ENCODE measurements at places on chromosomes 3 and 15.
A peak's percentile ranks its signal among the peaks of the same experiment; 100 is the strongest.

DNA sequence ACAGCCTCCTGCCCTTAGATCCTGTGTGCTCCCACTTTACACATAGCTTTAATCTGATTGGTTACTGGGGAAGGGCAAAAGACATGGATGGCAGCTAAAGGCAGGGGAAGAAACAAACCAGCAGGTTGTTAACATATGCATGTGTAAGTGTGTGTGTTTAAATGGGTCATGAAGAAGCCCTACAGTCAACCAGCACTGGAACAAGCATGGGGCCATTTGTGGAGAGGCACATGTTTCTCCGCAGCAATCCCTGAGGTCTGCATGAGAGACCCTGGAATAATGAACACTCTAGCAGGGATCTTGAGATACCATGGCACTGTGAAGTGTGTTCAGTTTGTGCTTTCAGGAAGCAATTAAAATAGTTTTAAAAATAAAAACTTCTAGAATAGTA is 6.0 kb downstream of the KLF13 start:
- no peak for DNase-seq

DNA sequence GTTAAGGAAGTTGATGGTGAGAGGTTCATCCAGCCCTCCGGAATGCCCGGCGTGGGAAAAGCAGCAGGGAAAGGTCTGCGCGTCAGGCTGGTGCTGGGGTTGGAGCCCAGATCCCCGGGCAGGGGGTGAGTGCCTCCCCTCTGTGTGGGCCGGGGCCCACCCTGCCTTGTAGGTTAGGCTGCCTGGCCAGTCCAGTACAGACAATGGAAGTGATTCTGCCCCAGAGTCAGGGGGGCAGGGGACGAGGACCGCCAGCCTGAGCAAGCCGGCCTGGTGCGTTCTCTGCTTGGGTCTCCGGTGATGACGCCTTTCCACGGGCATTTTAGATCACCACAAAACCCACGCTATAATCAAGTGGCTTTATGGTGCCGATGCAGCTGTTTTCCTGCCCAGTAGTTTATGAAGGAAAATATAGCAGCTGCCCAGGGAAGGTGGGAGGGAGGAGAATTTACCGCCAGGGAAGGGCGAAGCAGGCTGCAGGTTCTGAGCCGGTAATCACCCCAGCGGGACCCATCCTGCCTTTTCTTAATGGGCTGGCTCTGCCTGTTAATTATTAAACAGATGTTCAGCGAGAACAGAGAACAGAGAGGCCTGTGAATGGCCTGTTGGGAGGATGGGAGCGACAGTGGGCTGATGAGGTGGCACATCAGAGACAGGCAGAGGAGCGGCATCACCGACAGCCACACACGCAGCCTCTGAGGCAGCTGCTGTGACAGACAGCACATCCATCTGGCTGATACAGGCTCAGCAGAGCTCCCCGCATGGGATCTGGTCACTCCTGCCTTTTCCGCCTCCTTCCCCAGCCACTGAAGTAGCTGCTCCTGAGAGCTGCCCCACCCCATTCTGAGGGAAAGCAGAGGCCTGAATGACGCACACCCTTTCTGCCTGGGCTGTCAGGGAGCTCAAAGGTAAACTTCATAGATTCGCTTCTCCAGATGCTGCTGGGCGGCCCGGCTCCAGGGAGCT is 35.2 kb downstream of the BDH1 start:
- peak; percentile 62 for DNase-seq

- DNase-seq, result no peak
Observed at GRCh38 chr3:127761441-127761801, 60.9 kb downstream of the MGLL start.

DNA sequence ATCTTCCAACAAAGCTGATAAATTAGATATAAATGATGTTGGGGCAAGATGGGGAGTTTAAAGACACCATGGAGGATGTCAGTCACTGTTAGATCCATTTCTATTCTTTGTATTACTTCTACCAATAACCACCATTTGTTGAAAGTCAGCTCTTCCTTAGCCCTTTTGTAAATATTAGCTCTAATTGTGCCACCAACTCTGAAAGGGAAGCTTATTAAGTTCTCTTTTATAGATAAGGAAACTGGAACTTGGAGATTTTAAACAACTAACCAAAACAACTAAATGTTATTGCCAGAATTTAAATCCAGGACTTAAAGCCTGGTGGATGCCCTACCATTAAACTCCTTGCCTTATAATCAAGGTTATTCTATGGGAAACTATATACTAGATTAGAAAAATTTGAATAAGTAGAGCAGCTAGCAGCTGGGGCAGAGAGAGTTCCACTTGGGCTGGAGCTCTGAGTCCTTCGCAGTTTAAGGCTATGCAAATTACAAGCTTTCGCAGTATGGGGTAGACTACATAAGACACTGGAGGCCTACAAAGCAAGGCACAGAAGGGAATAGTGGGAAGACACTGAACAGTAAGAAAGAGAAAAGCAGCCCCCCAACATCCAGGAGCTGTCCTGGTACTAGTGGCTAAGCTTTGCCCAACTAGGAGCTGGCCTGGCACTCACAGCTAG is 52.6 kb downstream of the TM4SF18 start:
- DNase-seq, result no peak

GRCh38 chr3:56796996-56797395 is 4.8 kb downstream of the ARHGEF3 start:
- no peak for DNase-seq

GRCh38 chr3:8822141-8822540 is 52.7 kb upstream of the OXTR start:
- DNase-seq, result no peak

- no peak for DNase-seq
Observed at GRCh38 chr3:196486263-196486662, 17.3 kb downstream of the RNF168 start.

- no peak for DNase-seq
Observed at GRCh38 chr3:111418391-111418790, 123.6 kb upstream of the CD96 start.

- no peak for DNase-seq
Observed at GRCh38 chr3:11602239-11602840, 41.4 kb downstream of the VGLL4 start.

GRCh38 chr3:134607054-134608022 is 43.5 kb downstream of the KY start:
- DNase-seq, result no peak

GRCh38 chr3:121491683-121492320 is 54.0 kb downstream of the POLQ start:
- no peak for DNase-seq

GRCh38 chr3:3998140-3998922 is 199.1 kb downstream of the LRRN1 start:
- no peak for DNase-seq

DNA sequence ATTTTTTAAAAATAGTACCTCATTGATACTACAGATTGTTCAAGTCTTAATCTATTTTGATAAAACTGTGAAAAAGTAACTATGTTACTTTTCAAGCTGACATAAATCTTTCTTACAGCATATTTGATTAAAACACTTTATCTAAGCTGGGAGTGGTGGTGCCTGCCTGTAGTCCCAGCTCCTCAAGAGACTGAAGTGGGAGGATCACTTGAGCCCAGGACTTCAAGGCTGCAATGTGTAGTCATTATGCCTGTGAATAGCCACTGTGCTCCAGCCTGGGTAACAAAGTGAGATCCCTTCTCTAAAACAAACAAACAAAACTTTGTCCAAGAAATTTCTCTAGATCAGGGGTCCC is 59.6 kb upstream of the NEDD4 start:
- DNase-seq, result no peak

DNA sequence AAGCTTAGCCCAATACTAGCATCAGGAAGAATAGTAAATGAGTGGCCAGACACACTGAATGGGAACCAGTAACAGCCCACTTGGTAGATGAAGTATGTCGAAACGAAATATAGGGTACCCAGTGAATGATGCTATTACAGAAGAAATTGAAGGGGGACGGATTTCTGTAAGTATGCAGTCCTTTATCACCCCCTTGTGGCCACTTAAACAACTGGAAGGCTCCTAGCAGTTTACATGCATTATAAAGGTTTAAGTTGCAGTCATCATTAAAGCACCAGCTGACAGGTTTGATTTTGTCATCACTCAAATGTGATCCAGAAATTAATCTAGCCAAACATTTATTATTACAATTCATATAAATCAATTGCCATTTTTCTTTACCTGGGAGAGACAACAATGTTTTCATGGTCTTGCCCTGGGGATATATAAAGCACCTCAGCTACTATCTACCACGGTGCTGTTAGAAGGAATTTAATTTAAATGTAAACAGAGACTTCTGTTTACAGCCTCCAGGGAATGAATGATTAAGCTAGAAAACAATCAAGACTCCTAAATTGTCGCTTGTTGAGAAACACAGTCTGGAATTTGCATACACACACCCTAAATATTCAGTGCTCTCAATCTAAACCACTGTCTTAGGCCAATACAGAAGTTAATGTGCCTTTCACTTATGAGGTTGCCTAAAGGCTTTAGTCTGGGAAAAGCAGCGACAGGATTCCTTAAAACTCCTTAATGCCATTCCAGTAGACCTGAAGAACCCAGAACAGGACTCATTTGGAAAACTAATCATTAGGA is 7.8 kb downstream of the EIF1B start:
- no peak for DNase-seq

- DNase-seq, result no peak
Observed at GRCh38 chr15:62931650-62932049, 110.9 kb upstream of the TPM1 start.

GRCh38 chr15:69496001-69496400 is 43.4 kb downstream of the RPLP1 start:
- no peak for DNase-seq

- DNase-seq, result no peak
Observed at GRCh38 chr3:8755097-8755496, 14.3 kb downstream of the OXTR start.

DNA sequence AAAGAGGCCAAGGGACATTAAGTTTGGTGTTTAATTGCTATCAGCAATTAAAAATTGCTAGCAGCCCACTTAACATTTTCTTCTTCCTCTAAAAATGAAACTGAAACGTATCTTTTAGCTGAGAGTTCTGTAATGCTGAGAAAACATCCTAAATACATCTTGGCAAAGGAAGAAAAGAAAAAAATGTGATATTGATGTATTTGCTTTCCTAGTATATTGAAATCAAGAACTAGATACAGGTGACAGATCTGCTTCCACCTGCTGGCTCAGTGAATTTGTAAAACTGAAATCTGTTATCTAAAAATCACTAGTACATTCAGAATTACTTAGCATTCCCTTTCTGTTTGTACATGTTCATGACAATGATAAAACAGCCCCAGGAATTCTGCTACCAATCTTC is 283.2 kb downstream of the ZBTB20 start:
- no peak for DNase-seq

DNA sequence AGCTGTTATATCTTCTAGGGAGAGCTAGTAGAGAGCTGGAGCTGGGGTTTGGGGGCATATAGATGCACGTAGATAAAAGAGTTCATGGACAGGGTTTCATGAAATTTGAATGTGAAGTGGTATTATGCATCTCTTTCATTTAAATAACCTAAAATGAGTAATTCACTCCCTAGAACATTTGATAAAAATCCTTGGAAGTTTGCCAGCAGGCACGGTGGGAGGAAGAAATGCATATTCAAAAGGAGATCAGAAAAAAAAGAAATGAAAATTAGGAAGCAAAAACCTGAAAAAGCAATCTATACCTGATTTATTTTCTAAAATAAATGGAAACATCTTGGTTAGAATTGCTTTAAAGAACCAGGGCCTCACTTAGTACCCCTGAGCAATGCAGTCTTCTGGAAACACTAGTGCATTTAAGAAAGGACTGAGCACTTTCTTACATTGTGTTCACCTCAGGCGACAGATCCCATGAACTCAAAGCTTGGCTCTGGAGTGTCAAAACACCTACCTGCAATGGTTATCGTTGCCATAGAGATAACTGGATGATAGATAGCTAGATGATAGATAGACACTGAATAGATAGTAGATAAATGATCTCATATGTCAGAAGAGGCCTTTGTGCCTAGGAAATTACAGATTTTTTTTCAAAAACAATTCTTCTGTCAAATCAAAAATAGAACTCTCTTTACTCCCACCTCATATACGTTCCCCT is 458.6 kb upstream of the THRB start:
- no peak for DNase-seq

DNA sequence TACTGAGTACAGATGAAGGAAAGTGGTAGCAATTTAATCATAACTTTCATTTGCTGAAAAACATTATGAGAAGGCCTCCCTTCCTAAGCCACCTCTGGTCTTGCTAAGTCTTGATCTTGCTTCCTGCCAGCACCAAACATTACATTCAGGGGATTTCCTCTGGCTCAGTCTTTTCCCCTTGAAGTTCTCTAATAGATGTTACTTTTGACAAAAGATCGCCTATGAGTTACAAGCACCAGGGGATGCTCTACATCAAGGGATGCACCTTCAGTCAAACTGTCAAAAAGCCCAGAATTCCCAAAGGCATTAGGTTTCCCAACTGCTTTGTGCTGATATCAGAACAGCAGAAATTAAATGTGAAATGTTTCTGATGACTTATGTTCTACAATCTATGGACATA is 47.3 kb downstream of the AQP9 start:
- no peak for DNase-seq

DNA sequence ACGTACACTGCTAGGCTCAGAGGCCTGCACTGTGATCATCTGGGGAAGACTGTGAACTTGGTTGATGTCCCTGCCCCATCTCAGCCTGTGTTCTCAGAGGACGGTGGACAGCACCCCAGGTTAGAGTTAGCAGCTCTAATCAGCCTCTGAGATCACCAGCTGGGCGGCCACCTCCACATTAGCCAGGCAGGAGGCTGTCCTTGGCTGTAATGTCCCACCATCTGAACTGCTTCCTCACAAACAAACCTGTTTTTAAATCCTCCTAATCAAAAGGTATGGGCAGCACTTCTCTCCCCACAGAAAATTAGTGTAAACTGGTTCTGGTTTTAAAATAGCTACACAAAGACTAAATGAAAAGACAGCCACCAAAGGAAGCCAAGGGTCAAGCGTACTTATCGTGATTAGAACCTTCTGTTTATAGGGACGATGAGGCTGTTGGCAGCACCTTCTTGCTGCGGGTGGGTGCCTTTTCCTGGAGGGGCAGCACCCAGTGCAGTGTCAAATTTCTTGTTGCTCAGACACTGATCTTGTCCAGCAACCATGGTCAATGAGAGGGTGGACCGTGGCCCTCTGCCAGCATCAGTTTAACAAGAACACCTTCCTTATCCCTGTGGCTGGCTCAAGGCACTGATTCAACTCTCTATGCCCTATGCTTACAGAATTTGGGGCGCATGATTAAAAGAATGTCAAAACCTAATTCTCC is 24.6 kb downstream of the ACSBG1 start:
- DNase-seq, result no peak

Data from left hindlimb (tissue), 1 donor.